ENCODE measurements at places on chromosomes 6 and 20. TPM values are rescaled to one million over a fixed set of nuclear protein-coding genes. Genes with fewer than 3 reads are reported as not detected.

- no peak for DNase-seq
Measured at GRCh38 chr6:41273714-41274113, 12.8 kb downstream of the TREM1 start.

DNA sequence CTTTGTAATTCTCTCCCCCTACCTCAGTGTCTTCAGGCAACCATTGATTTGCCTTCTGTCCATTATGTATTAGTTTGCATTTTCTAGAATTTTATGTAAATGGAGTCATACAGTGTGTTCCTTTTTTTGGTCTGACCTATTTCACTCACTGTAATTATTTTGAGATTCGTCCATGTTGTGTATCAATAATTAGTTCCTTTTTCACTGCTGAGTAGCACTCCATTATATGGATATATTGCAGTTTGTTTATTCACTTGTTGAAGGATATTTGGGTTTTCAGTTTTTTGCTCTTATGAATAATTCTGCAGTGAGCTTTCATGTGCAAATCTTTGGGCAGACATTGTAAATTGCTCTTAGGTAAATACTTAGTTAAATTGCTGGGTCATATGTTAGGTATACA lies 97.1 kb downstream of the CTNNBL1 start:
- DNase-seq: no peak

GRCh38 chr6:22418714-22419113 lies 121.9 kb upstream of the PRL start:
- no peak for DNase-seq

DNA sequence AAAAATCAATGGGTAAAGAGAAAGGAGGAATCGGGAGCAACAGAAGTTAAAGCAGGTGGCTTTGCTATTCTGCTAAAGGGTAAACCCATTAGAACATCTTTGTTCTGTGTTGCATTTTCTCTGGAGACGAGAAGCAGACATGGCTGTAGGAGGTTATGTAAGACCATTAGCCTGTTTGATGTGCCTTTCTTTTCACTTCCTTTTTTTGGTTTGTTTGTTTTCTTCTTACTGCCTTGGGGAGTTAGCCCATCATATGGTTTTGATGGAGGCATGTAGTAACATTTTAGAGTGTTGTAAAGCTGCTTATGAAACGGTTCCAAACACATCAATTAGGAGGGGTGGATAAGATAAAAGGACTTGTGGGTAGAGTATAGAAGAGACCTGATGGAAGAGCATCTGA lies 131.0 kb downstream of the DOK5 start:
- no peak for DNase-seq

DNA sequence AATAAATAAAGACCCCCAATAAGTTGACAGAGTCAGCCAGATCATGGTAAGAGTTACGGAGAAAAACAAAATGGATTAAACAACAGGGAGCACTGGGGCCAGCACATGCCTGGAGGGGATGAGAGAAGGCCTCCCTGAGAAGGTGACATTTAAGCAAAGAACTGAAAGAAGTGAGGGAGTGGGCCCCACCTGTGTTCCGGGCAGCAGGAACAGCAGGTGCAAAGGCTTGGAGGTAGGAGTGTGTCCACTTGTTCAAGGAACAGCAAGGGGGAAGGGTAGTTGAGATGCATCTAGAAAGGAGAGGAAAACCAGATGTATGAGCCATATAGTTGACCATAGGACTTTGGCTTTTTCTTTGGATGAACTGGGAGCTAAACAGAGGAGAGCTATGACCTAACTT lies 7.6 kb upstream of the PREX1 start:
- no peak for DNase-seq

The TTLL9 gene
- total RNA-seq: 0.13 TPM
